Cardiac muscle cell (in vitro differentiated cells and primary cell): ENCODE measurements at places on chromosomes 6 and 20. TPM values are rescaled to one million over a fixed set of nuclear protein-coding genes. Genes with fewer than 3 reads are reported as not detected.

DNA sequence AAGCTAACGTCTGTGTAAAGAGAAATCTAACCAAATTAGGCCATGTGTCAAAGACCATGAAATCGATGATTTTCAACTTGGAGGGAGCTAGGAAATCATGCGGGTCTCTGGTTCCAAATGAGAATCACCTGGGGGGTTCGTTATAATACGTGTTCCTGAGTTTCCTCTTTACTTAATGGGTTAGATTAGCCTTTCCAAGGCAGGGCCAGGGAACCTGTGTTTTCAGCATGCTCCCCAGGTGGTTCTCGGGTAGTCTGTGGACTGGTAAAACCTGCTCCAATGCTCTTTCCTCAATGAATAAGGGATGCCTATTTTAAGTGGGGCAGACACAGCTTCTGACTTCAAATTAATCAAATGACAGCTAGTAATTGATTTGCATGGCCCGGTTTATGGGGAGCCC is 965 bp upstream of the HLA-DOA start:
- DNase-seq: no peak

GRCh38 chr6:68339488-68340131 is 295.5 kb upstream of the ADGRB3 start:
- no peak for DNase-seq

DNA sequence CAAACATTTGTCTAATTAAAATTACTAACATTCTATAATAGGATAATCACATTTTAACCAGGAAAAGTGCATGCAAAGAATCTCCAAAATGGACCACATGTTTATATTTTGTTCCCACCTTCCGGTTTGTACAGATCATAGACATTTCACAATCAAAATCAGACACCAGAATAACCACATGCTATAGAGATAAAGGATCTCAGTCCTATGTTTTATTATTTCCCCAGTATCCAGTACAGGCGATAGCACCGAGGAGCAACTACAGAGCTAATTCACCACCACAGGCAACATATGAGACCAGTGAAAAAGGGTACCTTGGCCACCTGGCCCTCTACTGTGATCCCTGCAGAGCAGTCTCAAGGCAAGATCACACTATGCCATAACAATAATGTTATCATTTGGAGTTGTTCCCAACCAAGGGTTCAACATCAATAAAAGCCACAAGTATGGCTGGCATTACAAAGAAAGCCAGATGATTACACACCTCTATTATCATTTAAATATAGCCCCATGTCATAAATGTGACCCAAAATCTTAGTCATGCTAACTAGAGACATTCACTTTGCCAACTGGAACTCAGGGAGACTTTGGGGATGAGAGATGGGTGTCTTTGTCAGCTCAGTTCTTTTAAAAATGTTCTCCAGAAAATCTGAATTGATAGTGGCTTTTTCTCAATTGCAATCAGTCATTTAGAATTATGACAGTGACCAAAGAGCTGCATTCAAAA is 46.7 kb downstream of the RALGAPA2 start:
- DNase-seq: peak; percentile 2

DNA sequence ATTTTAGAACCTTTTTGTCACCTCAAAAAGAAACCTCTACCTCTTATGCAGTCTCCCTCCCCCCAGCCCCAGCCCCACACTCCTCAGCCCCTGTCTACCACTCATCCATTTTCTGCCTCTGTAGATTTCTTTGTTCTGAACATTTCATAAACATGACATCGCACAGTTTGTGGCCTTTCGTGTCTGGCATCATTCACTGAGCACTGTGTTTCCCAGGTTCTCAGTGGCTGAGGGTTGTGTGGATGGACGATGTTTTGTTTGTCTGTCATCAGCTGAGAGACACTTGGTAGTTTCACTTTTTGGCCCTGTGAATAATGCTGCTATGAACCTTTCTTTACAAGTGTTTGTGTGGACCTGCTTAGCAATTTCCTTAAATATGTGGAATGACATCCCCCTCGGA is 64.5 kb downstream of the FAM120B start:
- DNase-seq: no peak

DNA sequence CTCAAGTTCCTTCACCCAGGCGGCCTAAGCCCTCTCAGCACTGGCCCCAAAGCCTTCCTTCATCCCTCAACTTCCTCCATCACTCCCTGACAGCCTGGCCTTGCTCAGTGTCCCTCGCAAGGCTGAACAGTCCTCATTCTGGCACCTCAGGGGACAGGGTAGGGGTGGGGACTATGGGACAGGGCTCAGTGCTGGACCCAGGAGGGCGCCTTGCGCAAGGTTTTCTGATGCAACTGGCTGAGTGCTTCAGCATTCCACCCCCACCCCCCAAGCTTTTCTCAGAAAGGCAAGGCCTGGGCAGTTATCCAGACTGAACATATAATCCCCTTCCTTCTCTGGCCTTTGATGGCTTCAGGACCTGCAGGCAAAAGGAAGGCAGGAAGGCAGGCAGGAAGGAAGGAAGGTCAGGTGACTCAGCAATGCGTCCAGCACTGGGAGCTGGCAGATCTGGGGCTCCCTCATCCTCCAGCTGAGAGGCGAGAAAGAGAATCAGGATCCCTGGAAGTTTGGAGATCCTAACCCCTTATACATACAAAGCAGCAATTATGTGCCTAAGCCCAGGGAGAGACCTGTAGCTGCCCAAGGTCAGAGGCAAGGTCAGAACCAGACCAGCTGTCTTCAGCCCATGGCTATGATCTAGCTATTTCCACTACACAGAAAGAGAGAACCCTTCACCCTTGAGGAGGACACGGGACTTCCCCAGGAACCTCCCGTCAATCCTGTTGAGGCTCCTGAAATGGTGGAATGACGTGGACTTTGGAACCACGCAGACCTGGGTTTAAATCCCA is 8.6 kb upstream of the TRIB3 start:
- DNase-seq: no peak

- DNase-seq: no peak
Measured at GRCh38 chr6:27771235-27771634, 141.0 kb downstream of the OR2B2 start.

The RAET1L gene
- total RNA-seq: not detected in 2 replicates

- DNase-seq: no peak
Measured at GRCh38 chr6:155267411-155267810, 3.6 kb downstream of the CLDN20 start.

DNA sequence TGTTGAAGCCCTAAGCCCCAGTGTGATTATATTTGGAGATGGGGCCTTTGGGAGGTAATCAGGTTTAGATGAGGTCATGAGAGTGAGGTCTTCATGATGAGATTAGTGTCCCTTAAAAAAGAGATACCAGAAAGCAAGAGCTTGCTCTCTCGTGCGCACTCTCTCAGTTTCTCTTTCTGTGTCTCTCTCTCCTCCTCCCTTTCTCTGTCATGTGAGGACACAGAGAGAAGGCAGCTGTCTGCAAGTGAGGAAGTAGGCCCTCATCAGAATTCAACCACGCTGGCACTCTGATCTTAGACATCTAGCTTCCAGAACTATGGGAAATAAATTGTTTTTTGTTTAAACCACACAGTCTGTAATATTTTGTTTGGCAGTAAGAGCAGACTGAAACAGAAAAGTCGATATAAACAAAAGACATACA is 180.5 kb downstream of the IBTK start:
- peak; percentile 37 for DNase-seq
